Stimulated activated CD4-positive, alpha-beta T cell treated with anti-CD3 and anti-CD28 coated beads, Interleukin-4, amount 100 ng/mL, for 48 hours (primary cell): ENCODE measurements at places on chromosomes 6 and 20.

- DNase-seq: no peak
Observed at GRCh38 chr20:2942439-2942838, 69.2 kb downstream of the PTPRA start.

DNA sequence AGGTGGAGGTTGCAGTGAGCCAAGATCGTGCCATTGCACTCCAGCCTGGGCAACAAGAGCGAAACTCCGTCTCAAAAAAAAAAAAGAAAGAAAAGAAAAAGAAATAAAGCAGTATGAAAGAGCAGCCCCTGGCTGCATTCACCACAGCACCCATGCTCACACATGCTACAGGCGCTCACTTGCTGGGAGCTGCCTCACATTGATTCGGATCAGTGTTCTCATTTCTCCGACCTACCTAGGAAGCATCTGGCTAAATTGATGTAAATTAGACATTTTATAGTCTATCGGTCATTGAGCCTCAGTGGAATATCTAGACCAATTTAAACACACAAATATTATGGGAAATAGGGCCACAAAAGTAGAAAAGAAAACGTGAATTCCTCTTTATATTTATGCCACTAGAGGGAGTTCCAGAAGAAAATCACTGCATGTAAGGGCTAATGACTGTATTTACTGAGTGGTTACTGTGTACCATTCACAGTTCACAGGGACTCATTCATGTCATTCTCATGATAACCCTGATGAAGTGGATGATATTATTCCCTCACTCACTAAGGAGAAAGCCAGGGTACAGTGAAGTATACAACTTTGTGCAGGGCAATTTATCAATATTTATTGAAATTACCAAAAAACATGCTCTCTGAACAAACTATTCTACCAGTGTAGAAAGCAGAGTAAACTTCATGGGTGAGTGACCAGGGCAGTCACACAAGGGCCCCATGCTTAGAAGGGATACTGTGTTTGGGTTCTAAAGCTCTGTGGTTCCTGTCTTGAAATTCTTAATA lies 5.3 kb upstream of the MOG start:
- DNase-seq: no peak

- peak; percentile 49 for DNase-seq
Observed at GRCh38 chr20:45229264-45230056, 8.3 kb downstream of the SEMG2 start.

DNA sequence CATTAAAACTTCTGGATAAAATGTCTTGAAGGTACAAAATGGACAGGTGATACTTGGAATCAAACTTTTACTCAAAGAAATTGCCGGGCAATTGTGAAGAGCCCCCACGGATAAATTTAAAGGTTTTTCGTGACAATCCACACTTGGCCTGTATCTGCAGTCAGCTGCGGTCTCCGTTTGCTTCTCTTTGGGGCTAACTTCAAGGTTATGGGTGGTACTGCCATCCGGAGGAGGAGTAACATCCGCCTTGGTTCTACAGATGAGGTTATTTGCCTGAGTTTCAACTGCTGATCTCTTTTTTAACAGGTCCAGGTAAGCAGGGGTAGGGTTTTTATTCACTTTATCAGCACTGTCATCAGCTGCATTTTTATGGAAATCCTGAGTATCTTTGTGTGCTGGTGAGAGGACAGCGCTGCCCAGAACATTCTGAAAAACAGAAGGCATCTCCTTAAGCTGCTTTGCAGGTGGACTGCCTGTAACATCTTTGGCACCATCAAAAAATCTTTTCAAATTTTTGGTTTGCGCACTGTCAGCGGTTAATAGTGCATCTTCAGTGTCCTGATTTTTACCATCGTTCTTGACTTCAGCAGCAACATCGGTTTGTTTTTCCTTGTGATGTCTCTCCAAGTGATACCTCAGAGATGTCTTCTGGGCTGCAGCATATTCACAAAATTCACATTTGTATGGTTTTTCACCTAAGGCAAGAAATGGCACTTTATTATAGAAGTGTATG lies 16.9 kb downstream of the ZNF217 start:
- DNase-seq: no peak
